ENCODE measurements at places on chromosomes 1 and 21.

DNA sequence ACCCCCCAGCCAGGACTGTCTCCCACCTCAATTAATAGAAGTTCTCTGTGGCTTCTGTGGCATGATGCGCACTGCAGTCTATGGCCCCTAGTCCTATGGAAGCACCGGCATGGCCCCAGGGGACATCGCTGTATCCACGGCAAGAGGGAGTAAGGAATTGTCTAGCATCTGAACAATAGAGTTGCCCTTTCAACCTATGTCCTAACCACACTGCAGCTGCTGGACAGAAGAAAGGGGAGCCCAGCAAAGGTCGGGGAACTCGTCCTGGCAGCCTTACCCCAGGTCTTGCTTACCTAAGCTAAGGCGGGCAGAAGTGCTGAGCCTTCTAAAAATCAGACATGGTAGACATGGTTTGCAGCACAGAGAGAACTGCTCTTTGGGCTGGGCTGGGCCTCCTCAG lies 103.3 kb upstream of the EDN2 start:
- DNase-seq: no peak

DNA sequence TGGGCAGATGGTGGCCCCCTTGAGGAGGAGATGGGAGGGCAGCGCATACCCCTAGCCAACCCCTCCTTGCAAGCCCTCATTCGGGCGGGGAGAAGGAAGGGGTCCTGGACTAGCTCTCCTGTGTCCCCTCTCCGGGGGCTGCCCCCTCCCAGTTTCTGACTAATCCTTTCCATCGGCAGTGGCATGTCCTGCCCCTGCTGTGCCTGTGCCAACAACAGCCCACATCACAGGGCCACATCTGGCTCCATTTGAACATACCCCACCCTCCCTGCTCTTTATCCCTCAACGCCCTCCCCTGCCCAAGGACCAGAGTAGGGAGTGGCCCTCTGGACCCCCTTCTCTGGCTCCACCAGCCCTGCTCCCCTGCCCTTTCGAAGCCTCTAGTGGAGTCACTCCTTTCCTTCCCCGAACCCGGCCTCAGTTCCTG lies 11.0 kb upstream of the LMNA start:
- no peak for DNase-seq

DNA sequence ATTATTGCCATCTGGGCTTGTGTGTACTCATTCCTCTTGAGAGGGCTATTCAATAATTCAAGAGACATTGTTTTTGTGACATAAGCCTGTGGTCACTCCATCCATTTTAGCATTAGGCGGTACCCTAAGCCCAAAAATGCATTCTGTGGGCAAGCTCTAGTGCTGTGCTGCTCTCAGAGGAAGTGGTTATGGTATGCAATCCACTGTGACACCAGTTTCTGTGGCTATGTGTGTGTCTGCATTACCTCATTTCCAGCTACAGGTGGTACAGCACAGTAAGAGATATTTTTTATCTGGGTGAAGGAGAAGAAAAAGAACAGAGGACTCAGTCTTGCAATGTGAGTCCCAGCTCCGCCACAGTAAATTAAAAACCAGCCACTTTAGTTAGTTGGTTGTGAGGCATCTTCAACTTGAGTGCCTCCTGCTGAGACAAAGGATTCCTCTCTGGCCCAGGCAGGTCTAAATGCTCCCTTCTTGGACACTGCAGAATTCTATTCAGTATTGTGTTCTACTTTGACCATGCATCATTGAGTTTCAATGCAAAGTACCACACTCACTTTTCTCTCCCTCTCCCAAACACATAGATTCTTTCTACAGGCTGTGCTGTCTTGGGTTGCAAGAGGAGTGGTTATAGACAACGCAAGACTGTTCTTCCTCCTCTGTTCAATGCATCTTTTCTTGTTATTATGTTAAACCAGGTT lies 777.8 kb upstream of the BRINP3 start:
- no peak for DNase-seq

DNA sequence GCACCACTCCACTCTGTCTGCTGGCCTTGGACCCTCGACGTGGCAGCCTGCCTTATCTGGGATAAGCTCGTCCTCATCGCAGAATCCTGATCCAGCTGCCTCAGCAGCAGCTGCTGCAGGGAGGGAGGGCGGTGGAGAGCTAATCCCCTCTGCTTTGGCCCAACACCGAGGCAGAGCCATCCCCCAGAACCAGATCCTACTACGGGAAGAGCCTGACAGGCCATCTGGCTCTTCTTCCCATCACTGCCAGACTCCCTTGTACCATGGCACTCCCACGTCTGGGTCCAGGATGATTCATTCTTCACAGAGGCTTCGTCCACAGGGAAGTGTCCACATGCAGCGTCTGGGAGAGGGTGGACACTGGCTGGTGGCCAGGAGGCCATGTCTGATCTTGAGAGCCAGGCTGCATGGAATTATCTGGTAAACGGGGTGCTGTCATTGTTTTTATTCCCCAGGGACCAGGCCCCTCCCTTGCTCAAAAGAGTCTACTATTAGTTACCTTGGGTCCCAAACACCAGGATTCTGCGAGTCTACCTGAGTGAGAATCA lies 14.6 kb upstream of the PKP1 start:
- no peak for DNase-seq

DNA sequence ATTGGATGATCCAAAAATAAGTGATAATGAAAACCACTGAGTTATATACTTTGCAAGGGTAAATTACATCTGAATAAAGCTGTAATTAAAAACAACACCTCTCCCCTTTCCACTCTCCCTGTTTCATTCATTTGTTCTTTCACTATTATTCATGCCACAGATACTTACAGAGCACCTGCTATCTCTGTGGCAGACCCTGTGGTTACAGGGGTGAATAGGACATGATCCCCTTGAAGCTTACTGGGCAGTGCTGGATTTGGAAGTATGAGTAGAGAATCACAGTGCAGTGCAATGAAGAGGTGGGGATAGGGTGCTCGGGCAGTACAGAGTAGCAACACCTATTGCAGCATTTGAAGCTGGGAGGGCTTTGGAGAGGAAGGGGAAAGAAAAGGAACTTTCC lies 21.7 kb downstream of the ARV1 start:
- no peak for DNase-seq

DNA sequence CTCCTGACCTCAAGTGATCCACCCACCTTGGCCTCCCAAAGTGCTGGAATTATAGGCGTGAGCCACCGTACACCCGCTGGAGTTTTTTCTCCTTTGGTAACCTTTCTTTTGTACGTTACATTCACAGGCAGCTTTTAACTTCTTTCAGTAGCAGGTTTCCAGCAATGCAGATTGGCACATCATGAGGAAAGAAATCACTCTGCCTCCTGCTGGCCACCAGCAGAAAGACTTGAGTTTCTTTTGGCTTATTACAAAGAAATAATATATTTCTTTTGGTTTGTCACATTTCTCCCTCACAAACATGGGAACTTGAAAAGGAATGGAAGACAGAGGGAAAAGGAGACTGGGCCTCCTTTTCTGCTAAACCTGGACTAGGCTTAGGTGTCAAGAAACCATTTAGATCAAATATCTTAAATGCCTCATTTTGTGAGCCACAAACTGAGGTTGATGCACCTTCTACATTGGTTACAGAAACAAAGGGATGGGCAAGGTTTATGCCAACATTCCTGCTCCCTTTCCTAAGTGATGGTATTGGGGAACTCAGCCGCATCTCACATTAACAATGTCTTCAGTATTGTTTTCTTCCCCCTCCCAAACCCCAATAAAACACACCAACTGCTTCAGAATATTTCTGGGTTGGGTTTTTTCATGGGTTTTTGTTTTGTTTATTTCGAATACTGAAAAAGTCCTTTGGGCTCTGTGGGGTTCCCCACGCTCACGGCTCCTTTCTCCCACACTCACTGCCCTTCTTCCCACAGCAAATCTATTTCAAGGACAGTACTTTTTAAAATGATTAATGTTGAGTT lies 7.7 kb downstream of the ENSA start:
- DNase-seq: peak; percentile 44

DNA sequence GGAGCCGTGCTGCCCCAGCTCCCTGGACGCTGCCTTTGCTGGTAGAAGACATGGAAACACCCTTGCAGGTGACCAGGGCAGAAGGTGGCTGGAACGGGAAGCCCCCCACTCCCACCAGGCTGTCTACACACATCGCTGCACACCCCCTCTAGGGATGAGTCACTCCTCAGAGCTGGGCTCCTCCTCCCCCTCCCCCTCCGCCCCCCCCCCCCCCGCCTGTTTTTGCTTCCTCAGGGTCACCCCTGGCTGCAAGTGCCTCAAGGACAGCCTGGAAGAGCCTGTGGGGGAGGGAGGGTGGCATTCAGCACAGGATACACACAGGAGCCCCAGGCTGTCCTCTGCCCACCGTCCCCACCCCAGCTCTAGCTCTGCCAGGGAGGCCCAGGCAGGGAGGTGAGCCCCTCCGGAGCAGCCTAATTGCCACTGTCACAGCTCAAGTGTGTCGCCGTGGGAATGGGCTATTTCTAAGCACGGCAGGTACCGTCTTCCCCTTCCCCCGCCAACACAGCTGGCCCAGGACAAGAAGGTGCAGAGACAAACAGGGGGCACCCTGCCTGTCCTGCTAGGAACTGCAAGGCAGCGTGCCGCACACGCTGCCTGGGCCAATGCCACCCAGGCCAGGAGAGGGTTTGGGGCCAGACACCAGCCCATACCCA lies 2.5 kb downstream of the FNDC10 start:
- DNase-seq: no peak

GRCh38 chr1:40183055-40183710 lies 22.0 kb downstream of the RLF start:
- no peak for DNase-seq

DNA sequence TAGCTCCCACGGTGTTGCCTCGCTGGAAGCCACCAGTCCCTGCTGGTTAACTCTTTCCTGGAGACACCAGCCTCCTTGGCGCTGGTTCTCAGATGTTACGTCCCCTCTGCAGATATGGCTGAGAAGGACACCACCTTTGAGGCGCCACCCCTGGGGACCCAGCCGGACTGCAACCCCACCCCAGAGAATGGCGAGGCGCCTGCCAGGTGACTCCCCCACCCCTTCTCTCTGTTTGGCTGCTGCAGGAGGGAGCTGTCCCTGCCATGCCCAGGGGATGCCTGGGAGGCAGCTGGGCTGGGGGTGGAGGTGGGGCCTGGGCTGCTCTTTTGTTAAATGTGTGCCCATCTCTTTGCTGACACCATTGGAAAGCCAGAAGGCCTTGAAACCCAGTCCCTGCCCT lies 43.6 kb upstream of the TNFRSF1B start:
- DNase-seq: no peak

GRCh38 chr21:42702720-42703119 lies 49.3 kb downstream of the PDE9A start:
- no peak for DNase-seq

GRCh38 chr1:222275001-222275728 lies 272.7 kb downstream of the HHIPL2 start:
- no peak for DNase-seq

GRCh38 chr1:204746838-204747442 lies 61.4 kb upstream of the LRRN2 start:
- DNase-seq: peak; percentile 18

GRCh38 chr1:169102567-169102966 lies 3.9 kb upstream of the ATP1B1 start:
- no peak for DNase-seq

- DNase-seq: no peak
These were observed 37.3 kb downstream of the VANGL2 start for GRCh38 chr1:160437432-160438316.

DNA sequence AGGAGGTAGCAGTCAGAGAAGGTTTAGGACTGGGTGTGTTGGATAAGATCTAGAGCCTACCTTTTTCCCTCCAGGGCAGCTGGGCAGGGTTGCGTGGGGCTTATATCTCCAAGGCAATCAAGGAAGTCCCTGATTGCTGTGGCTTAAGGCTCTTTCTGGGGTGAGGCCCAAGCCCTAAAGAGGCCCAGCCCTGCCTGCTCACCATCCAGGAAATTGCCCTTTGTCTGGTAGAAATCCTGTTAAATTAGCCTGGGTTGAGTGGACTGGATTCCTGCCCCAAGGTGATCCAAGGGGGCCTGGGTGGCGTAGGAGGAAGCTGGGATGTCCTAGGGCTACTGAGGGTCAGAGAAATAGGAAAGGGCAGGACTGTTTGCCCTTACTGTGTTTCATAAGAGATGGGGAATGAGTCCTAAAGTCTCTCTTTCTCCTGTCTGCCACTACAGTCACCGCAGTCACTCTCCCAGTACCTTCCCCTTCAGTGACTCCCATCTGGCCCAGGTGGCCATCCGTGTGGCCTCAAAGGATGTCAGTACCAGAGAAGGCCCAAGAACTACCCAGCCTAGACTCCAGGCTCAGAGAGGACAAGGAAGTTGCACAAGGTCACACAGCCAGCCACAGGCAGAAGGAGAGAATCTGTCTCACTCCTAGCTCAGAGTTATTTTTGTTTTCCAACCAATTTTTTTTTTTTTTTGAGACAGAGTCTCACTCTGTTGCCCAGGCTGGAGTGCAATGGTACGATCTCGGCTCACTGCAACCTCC lies 25.8 kb downstream of the MFSD2A start:
- DNase-seq: no peak

GRCh38 chr1:213371847-213372619 lies 321.0 kb downstream of the RPS6KC1 start:
- no peak for DNase-seq

DNA sequence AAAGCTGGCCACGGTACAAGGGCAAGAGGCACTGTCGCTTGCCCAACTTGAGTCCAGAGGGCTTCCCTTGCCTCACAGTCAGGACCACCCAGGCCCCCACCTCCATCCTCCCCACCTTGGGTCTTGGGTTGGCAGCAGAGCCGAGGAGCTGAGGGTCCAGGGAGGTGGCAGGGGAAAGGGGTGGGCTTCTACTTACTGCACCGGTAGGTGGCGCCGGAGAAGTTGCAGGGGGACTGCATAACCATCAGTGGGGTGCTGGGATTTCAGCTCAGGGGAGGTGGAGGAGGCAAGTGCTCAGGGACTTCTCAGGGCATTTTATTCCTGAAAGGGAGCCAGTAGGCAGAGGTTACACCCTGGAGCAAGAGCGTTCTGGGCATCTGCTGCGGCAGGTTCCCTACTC lies 44.0 kb downstream of the TRIM62 start:
- no peak for DNase-seq

DNA sequence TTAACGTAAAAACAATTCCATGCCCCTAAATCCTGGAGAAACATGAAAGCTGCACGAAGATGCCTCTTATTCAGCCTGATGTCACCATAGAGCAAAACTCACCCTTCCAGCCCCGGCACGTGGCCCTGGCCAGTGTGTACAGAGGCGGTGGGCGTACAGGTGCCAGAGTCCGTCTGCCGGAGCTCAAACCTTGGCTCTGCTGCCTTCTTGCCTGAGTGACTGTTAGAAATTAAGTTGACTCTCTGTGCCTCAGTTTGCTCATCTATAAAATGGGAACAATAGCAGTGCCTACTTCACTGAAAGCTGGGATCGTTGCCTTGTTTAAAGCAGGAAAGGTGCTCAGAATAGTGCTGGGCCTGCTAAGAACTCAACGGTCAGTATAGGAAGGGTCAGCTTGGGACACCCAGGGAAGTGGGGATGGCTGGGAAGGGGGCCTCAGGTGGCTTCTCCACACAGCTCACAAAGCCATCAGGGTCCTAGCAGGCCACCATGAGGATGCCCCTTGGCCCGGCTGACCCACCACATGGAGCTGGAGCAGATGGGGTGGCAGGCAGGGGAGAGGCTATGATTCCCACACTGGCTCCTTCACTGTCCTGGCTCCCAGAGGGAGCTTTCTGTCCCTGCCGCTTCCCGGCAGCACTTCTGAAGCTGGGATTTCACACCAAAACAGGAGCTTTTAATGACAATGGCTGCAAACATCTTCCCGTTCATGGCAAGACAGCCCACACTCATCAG lies 237.2 kb downstream of the NPHP4 start:
- DNase-seq: no peak

GRCh38 chr1:9510130-9510529 lies 29.1 kb upstream of the SLC25A33 start:
- no peak for DNase-seq

GRCh38 chr21:42356046-42356445 lies 5.3 kb upstream of the TFF2 start:
- DNase-seq: no peak

All from activated CD4-positive, alpha-beta T cell treated with anti-CD3 and anti-CD28 coated beads for 1 hour (primary cell).